GM23248 (cell line): ENCODE measurements at places on chromosomes 6 and 20.

GRCh38 chr6:13544454-13545186, 29.8 kb upstream of the SIRT5 start:
- no peak for DNase-seq

- DNase-seq: no peak
Measured at GRCh38 chr20:23585808-23586734, 17.8 kb upstream of the CST9L start.

- DNase-seq: no peak
Measured at GRCh38 chr20:63415647-63416391, 54.7 kb upstream of the CHRNA4 start.

DNA sequence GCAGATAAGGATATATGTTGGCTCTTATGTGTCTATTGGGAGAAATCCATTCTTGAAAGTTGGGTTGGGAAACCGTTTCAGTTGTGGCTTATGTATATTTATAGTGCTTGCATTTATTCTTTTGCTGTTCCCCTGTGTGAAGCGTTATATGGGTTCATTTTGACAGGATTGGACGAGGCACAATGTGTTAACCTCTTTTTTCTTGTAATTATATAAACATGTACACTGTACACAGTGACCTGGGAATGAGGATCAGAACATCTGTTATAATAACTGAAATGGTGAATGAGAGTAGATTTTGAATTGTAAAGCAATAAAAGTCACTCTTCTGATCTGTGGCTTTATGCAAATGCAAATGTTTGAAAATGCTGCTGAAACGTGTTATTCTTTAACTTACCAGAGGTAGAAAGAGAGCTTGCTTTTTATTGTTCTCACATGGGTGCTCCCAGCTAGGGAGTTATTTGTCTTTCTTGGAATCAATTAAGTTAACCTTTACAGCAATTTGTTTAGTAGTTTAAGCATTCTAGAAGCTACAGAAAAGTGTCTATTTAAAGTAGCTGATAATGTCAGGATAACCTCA, 213.7 kb downstream of the GRIK2 start:
- DNase-seq: no peak

- no peak for DNase-seq
Measured at GRCh38 chr6:29566856-29567255, 7.3 kb upstream of the UBD start.

DNA sequence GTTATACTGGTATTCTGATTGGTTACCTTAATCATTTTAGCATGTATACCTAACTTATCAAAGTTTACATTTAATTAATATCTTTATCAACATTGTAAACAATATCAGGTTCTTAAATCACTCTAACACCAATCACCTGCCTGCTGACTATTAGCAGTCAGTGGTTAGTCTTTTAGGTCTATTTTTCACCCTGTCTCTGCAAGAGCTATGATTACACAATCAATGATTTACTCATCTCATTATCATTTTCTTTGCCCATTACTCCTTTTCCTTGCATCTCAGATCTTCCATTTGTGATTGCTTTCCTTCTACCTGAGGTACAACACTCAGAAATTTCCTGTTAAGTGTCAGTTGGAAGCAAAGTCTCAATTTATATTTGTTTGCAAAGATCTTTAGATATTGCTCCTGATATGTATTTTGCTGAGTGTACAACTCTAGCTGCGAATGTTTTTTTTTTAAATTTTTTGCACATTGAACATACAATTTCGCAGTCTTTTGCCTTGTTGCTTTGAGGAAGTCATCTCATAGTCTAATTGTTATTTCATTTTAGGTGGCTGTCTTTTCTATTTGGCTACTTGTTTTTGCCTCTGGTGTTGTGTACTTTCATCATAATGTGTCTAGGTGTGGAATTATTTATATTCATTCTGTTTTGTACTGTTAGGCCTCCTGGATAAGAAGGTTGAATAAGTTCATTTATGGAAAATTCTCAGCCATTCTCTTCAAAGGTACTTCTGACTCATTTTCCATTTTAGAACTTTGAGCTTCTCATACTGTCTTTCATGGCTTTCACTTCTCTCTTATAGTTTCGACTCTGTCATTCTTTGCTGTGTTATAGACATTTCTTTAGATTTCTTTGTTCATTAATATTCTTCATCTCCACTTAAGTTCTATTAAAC, 104.9 kb upstream of the CEP162 start:
- DNase-seq: peak; percentile 8

GRCh38 chr6:104548297-104548696, 311.4 kb downstream of the HACE1 start:
- DNase-seq: no peak

- peak; percentile 15 for DNase-seq
Measured at GRCh38 chr6:105474234-105474633, 71.4 kb upstream of the PREP start.

DNA sequence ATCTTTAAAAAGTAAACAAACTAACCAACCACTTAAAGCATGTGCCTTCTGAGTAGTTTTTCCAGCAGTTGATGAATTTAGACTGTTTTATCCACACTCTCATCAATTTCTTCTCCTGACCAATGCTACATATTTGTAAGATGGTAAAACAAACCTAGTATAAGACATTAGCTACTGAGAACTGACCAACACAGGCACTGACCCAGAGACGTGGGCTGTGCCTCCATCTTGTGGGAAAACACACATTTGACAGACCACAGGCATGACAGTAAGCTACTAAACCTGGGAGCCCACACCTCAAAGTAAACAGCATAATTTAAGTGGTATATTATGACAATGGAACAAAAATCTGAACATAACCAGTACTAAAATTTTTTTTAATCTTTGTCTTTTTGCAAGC, 121.4 kb upstream of the NRSN1 start:
- no peak for DNase-seq

GRCh38 chr20:13396826-13397225, 175.8 kb downstream of the ISM1 start:
- DNase-seq: peak; percentile 2

DNA sequence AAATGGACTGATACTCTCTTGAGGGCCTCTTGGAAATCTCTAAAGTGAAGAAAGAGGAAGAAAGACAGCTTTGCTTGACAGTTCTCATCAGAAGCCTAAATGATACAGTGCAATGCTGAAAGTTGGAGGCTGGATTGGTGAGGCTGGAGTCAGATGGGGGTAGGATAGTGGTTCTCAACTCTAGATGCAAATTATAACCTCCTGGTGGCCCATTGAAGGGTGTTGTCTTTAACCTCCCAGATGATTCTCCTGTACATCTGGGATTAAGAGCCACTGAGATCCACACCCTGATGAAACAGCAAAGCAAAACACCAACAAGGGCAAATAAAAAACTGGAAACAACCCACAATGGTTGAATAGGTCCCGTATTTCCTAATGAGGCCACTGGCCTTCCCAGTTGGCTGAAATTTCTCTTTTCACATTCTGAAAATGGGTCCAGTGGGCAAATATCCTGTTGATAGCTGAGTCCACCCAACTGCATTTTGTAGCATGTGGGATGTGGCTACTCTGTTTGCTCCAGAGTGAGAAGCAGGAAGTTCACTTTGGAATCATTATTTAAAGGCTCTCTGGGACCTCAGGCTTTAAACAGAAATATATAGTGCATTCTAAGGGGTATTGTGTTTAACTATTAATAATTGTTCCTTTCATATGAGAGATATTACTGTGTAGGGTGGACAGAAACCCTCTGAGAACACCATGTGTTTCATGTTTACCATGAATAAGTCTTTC, 208.1 kb downstream of the SOX4 start:
- DNase-seq: no peak

DNA sequence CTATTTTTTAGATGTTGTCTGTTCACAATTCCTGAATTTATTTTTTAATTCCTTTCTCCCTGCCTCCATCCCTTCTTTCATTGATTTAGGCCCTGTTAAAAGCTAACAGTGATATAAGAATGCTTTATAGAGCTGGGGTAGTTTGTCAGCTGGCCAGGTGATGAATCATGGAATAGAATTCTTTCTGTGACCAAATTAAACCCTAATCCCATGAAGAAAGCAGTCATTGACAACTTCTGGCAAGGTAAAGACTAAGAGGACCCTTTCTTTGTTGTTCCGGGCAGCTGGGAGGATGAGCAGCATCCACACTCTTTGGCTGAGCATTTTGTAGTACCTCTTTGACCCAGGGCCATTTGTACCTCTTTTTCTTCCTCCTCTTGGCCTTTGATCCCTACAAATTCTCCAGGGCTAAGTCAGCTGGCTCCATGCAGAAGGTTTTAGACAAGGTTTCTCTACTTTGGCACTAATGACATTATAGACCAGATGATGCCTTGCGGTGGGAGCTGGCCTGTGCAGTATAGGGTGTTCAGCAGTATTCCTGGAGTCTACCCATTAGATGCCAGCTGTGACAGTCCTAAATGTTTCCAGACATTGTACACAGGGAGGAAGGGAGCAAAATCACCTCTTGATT, 102.9 kb downstream of the SLX4IP start:
- peak; percentile 55 for DNase-seq

- DNase-seq: peak; percentile 89
Measured at GRCh38 chr6:36360241-36361054, 23.8 kb upstream of the BNIP5 start.

- DNase-seq: no peak
Measured at GRCh38 chr20:9114709-9115108, 45.8 kb downstream of the PLCB4 start.

DNA sequence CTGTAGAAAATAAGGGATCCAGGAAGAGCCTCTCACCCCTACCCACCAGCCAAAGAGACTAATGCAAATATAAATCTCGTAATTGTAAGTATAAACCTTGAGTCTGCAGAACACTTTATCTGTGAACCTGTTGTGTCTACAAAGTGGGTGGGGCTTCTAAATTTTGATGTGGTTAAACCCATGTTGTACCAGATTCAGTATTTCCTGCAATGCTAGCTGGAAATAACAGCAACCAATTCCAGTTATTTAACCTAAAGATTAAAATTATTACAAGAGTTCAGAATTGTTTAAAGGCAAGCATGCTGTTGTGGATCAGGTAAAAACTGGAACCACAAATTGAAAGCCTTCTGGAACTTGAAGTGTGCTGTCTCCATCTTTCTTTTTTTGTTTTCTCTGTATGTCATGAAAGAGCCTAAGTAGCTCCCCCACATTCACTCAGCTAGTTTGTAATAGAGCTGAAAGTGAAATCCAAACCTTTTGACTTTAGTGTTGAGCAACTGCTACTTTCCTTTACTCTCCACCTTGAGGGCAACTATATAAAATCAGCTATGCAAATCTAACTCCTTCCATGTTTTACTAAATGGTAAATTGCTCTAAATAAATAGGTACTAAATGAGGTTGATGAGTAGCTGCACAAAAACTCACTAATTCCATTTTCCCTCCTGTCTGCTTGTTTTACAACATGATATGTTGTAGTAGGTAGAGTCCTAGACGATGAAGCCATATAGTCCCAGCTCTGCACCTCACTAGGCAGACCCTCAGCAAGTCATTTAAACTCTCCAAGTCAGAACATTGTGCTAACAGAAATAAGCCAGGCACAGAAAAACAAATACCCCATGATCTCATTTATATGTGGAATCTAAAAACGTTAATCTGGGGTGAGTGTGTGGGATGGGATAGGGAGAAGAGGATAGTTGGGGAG, 17.9 kb upstream of the THEMIS start:
- DNase-seq: no peak

- peak; percentile 39 for DNase-seq
Measured at GRCh38 chr20:7879883-7880282, 60.4 kb downstream of the HAO1 start.

- no peak for DNase-seq
Measured at GRCh38 chr20:41398408-41398807, 31.8 kb upstream of the EMILIN3 start.

GRCh38 chr20:43541214-43541613, 17.6 kb upstream of the SGK2 start:
- peak; percentile 74 for DNase-seq

DNA sequence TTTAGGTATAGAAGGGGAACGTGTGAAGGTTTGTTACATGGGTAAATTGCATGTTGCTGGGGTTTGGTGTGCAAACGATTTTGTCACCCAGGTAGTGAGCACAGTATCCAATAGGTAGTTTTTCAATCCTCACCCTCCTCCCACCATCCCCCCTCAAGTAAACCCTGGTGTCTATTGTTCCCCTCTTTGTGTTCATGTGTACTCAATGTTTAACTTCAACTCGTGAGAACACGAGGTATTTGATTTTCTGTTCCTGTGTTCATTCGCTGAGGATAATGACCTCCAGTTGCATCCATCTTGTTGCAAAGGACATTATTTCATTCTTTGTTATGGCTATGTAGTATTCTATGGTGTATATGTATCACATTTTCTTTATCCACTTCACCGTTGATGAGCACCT, 11.6 kb upstream of the VNN1 start:
- no peak for DNase-seq

GRCh38 chr6:382883-383810, 8.4 kb upstream of the IRF4 start:
- no peak for DNase-seq

DNA sequence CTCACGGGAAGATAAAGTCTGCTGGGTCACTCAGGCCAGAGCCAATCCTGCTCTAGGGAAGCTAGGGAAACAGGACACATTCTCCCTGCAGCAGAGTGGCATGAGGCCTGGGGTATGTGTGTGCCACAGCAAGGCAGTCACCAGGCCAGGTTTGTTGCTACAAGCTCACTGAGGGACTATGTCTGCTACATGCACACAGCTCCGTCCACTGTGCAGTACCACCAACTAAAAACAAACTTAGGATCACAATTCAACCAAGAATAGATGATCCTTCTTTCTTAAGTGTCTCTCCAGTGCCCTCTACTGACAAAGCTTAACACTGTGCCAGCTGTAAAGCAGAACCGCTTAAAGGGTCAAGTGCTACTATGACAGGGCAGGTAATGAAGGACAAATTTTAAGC, 192.5 kb downstream of the PTPRK start:
- peak; percentile 48 for DNase-seq

- no peak for DNase-seq
Measured at GRCh38 chr6:131575834-131576478, 2.9 kb downstream of the ARG1 start.

DNA sequence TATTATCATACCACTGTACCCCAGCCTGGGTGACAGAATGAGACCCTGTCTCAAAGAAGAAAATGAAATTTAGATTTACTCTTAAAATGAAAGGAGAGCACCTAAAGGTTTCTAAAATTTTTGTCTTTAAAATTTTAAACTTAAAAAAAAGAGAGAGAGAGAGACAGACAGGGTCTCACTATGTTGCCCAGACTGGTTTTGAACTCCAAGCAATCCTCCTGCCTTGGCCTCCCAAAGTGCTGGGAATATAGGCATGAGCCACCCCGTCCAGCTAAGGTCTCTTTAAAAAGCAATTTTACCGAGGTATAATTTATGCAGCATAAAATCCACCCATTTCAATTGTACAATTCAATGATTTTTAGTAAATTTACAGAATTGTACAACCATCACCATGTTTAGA, 33.2 kb downstream of the ILRUN start:
- no peak for DNase-seq

DNA sequence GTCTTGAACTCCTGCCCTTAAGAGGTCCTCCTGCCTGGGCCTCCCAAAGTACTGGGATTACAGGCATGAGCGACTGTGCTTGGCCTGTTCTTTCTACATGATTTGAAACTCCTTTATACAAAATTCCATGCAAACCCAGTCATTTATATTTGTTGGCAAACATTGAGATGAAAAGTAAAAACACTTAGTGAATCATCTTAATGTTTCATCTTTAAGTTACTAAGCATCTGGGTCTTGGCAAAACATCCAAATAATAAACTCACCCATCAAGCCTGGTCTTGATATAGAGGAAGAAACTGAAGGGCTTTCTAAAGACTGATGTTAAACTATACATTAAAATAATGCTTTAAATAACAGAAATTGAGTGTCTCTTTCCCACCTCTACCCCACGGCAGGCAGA, 95.1 kb downstream of the FUT9 start:
- no peak for DNase-seq
